ENCODE measurements at places on chromosomes 16 and 17.

DNA sequence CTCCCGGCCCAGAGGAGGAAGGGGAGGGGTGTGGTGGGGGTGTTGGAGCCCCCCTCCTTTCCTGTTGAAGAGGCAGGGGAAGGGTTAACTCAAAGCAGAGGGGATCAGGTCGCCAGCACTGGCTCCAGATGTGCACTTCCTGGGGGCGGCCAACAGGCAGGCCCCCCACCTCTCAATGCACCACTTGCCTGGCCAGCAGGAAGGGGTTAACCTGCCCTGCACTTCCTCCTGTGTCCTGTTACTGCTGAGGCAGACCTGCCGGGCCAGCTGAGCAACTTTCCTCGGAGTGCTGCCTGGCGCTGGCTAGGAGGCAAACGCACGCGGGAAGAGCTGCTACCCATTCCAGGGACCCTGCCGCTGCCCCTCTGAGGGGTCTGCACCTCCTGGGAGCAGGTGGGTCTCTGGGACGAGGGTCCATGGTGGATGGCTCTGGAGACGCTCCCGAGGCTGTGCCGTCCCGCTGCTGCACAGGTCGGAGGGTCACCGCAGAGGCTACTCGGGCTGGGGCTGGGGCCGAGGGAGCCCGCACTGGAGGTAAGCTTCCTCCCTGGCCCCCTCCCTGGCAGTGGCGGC is at the start of gene EPN3:
Gene EPN3 (plus strand): TSS at position 284 of the 573 bp plus-strand sequence. CDS start 3,822 bp downstream, outside the sequence.
- no peak for DNase-seq

DNA sequence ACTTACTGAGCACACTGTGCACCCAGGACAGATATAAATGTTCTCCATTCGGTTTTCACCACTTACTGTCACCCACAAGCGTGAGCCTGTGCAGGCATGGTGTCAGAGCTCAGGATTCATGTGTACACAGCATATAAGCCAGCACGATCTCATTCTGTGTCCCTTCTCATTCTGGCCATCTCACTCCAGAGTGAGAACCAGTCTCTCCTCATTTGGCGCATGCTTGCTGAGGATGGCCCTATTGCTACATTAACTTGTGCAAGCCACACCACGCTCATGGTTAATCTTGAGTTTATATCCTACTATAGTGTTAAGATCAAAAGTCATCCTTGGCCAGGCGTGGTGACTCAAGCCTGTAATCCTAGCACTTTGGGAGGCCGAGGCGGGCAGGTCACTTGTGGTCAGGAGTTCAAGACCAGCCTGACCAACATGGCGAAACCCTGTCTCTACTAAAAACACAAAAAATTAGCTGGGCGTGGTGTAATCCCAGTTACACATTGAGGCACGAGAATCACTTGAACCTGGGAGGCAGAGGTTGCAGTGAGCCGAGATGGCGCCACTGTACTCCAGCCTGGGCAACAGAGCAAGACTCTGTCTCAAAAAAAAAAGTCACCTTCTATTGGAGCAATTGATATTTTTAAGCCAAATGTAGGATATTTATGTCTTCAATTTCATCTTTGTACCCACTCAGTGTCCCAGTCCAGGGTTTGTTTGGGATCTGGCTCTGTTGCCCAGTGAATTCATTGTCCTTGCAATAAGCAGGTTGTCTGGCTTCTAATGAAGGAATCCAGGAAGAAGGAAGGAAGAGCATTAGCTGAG is 20.9 kb downstream of the SOCS1 start:
- no peak for DNase-seq

GRCh38 chr16:27154705-27155521 is 48.4 kb upstream of the KDM8 start:
- peak; percentile 57 for DNase-seq

DNA sequence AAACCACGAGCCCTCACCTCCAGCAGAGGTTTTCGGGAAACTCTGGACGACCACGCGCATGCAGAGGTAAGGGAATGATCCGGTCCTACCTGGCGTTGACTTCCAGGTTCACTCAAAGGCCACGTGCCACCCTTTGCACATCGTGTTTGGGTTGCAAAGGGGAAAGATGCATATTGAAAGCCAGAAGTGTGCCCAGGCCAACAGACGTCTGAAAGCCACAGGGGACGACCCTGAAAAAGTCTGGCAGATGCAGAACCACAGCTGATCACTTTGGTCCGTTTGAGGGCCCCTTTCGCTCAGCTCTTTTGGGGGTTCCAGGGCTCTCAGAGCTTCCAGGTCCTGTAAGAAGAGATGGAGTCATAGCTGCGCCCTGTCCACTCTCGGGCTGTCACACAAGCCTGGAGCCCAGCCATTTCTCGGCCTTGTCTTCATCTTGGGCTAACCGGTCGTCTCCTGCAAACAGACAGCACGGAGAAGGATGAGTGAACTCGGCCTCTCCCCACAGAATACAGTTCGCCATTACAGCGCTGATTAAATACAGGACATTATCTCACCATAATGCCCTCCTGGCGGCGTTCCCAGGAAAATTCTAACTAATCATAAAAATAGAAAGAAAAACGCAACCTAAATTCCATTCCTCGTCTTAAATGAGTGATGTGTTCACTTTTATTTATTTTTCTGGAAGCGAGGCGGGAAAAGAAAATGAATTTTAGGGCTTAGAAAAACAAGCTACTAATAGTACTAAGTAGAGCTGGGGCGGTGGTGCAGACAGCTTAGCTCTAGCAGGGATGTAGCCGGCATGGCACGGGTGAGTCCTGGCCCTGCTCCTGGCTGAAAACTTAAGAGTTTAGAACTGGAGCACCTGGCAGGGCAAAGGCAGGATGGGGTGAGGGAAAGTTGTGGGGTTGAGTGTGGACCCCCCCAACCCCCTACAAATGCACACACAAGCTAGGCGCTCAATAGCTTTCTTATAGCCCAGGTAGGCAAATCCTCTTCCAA is 45.5 kb upstream of the ZFHX3 start:
- DNase-seq, result no peak

DNA sequence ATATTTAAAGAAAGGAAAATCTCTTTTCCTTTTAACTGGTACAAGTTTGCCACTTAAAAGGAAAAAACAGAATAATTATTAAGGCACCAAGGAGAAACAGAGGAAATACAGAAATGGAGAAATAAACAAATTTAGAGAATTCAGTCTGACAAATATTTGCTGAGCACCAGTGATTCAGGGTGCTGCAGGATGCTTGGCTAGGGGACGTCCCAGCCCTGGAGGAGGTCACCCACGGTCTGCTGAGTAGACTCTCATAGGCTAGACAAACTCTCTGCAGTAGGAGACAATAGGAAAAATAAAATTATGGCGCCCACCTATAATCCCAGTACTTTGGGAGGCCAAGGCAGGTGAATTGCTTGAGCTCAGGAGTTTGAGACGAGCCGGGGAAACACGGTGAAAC is 15.9 kb downstream of the C1QTNF1 start:
- no peak for DNase-seq

DNA sequence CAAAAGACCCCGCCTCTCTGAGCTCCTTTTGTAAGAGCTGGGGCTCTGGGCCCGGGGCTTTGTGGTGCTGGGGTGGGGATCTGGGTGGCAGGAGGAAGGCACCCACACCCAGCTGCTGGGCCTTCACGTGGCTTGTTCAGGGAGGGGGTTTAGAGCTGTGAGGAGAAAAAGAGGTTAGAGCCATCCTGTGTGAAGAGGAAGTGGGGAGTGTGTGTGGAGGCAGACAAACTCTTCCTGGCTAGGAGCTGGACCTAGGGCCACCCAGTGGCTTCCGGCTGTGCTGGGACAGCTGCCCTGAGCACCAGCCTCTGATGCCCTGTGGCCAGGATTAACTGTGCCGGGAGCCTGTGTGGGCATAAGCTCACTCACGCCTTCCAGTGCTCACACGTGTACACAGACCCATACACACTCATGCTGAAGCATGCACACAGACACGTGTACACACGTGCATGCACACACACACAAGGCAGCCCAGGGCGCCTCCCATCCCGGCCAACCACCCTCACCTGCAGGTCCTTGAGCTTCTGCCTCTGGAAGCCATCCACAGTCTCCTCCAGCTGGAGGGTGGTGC is 7.4 kb downstream of the CIBAR2 start:
- DNase-seq, result no peak

GRCh38 chr16:11297492-11298142 is 16.5 kb upstream of the PRM1 start:
- peak; percentile 51 for DNase-seq

DNA sequence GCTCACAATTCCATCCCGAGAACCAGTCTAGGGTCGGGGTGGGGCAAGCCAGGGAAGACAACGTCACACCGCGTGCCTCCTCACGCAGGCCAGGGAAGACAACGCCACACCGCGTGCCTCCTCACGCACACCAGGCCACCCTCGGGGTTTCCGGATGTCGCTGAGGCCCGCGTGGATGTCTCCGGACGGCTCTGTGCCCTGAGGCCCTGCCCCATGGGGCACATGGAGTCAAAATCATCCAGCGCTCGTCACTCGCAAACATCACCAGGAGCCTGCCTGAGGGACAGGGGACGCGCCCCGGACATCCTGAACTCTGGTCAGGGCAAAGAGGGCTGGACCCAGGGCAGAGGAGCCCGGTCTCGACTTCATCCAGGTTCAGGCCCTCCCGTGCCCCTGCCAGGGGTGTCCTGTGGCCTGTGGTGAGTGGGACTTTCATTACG is 3.7 kb downstream of the TMEM204 start:
- no peak for DNase-seq

Data from activated T-cell treated with anti-CD3 and anti-CD28 coated beads for 24 hours (primary cell).